ENCODE measurements at places on chromosomes 16 and 17.

GRCh38 chr17:82962163-82962720 is 117.2 kb upstream of the METRNL start:
- DNase-seq = no peak

DNA sequence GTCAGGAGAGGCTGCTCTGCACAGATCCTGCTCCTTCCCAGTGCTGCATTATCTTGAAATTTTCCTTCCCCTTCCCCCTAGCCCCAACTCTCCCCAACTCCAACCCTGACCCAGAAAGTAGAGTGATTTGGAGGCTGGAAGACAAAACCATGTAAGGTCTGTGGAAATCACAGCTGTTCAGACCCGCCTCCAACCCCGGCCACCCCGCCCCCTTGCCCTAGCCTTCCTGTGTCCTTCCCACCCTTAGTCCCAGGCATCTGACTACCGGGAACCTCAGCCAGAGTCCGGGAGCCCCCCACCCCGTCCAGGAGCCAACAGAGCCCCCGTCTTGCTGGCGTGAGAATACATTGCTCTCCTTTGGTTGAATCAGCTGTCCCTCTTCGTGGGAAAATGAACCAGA is at the start of gene AOC3:
AOC3 (plus strand) TSS at position 246 of the 400 bp plus-strand sequence; CDS start at position 391, 145 bp downstream.
- no peak for DNase-seq

GRCh38 chr16:73510852-73511251 is 462.9 kb upstream of the ZFHX3 start:
- no peak for DNase-seq

GRCh38 chr16:84481051-84481735 is 23.3 kb downstream of the MEAK7 start:
- DNase-seq = no peak

- DNase-seq = no peak
Observed at GRCh38 chr17:31329221-31329620, 7.8 kb upstream of the EVI2A start.

- DNase-seq = no peak
Observed at GRCh38 chr16:14958970-14959369, 15.9 kb upstream of the PDXDC1 start.

- no peak for DNase-seq
Observed at GRCh38 chr16:58088091-58088490, 41.1 kb downstream of the CFAP20 start.

DNA sequence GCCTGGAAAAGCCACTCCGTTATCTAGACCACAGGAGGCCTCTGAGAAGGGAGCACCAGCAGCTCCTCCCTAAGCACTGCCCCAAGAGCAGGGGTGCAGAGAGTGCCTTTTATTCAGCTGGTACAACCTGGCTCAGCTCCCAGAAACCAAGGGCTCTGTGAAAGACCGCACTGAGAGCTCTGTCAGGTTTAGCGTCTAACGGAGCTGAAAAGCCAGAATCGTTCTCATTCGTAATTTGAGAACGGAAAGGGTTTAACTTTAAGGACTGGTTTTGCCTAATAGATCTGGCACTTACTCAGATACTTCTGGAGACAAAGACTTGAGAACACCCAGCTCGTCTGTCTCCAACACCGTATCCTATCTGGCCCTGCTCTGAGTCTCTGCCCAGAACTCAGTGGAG is 13.5 kb downstream of the MPG start:
- peak; percentile 74 for DNase-seq

DNA sequence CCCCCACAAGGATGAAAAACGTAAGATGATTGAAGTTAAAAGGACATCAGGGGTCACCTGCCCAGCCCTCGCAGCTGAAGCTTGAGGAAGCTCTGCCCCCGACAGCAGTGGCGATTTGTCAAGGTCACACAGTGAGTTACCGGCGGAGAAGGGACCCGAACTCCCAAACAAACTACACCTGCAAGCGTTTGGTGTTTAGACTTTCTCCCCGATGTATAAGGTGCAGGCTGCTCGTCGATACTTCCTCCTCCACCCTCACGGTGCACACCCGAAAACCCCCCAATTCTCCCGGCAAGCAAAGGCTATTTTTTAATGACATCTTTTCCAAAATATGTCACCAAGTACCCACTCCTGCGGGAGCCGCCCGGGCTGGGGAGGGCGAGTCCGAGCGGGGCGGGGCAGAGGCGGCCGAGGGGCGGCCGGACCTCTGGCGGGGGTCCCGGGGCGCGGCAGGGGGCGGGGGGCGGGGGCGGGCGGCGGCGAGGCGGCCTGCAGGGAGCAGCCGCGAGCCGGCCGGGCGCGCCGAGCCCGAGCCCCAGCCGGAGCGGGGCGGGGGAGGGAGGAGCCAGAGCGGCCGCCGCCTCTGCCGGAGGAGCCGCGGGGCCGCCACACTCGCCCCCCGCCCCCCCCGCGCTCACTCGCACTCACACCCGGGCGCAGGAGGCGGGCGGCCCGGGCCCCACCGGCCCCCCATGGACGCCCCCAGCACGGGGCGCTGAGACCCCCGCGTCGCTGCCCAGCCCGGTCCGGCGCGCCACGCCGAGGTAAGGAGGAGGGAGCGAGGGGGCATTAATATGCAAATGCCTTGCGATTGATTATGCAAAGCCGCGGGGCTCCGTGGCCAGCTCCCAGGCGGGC is at the start of gene THRA:
THRA (plus strand) TSS at position 637 of the 858 bp plus-strand sequence. CDS start 11,524 bp downstream, outside the sequence.
- DNase-seq = no peak

GRCh38 chr17:78133971-78134898 is 3.7 kb downstream of the TMC8 start:
- DNase-seq = no peak

DNA sequence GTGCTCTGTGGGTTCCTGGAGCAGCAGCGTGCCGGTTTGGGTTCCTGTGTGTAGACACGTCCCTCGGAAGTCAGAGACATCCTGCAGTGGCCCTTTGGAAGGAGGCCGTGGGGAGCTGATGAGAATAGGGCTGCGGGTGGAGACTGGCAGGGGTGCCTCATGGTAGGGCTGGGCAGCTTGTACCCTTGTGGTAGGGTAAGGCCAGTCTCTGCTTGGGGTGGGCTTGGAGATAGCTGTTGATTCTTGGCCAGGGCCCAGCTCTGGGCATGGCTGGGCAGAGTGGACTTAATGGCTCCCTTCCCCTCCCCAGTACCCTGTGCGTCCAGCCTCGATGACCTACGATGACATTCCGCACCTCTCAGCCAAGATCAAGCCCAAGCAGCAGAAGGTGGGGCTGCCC is 10.6 kb downstream of the POLR3E start:
- no peak for DNase-seq

- no peak for DNase-seq
Observed at GRCh38 chr16:23082161-23082788, 67.0 kb downstream of the USP31 start.
